ENCODE measurements at places on chromosomes 5 and 9.

- no peak for DNase-seq
Observed at GRCh38 chr5:146721073-146721815, 157.3 kb downstream of the PPP2R2B start.

GRCh38 chr9:94768766-94769165 is 42.3 kb downstream of the AOPEP start:
- DNase-seq = no peak

DNA sequence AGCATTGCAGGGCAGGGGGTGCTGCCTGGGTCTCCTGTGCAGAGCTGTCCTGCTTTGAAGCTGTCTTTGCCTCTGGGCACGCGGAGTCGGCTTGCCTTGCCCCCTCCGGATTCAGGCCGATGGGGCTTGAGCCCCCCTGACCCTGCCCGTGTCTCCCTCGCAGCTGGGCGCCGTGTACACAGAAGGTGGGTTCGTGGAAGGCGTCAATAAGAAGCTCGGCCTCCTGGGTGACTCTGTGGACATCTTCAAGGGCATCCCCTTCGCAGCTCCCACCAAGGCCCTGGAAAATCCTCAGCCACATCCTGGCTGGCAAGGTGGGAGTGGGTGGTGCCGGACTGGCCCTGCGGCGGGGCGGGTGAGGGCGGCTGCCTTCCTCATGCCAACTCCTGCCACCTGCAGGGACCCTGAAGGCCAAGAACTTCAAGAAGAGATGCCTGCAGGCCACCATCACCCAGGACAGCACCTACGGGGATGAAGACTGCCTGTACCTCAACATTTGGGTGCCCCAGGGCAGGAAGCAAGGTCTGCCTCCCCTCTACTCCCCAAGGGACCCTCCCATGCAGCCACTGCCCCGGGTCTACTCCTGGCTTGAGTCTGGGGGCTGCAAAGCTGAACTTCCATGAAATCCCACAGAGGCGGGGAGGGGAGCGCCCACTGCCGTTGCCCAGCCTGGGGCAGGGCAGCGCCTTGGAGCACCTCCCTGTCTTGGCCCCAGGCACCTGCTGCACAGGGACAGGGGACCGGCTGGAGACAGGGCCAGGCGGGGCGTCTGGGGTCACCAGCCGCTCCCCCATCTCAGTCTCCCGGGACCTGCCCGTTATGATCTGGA is 2.7 kb downstream of the CEL start:
- DNase-seq = no peak

GRCh38 chr5:134975843-134976242 is 8.1 kb downstream of the CATSPER3 start:
- no peak for DNase-seq

DNA sequence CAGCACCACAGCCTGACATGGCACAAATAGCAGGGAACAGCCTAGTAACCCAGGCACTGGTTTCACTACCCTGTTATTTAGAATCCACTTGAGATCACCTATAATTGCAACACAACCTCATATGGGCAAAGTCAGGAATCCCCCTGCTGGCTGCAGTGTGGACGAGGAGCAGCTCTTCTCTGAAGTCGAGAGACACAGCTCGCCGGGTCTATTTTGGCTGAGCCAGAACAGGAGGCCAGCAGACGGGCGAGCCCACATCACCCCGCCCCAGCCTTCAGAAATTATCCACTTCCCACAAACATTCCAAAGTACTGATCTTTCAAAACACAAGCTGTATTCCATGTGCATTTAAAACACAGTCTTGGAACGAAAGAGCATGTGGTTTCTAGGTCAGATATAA is 179.0 kb downstream of the ROR2 start:
- DNase-seq = no peak

DNA sequence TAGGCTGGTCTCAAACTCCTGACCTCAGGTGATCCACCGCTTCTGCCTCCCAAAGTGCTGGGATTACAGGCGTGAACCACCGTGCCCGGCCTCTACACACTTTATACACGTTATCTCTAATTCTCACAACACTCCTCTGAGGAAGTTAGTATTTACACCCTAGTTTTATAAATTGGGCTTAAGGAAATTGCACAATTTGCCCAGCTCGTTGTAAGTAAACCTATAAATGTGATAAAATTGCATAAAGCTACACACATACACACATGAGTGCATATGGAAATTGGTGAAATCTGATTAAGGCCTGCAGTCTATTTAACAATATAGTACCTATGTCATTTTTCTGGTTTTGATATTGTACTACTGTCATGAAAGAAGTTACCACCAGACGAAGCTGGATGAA is 4.4 kb upstream of the SLC4A9 start:
- no peak for DNase-seq

GRCh38 chr5:74660873-74661272 is 20.3 kb upstream of the ENC1 start:
- no peak for DNase-seq

DNA sequence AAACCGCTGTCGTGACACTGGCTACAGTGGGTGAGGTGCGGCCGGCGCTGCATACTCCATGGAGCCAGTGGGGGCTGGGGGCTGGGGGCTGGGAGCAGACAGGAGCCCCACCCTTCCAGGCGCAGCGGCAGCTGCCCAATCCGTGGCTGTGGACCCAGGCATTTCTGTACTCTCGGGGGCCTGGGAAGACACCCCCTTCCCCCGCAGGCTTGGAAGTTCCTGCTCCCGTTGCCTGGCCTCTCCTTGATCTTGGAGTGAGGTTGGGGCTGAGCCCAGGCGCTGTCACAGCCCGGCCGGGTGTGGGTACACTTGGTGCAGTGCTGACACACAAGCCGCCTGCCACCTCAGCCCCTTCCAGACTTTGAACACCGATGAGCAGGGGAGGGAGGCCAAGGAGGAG is 27.7 kb upstream of the GGTA1 start:
- no peak for DNase-seq

DNA sequence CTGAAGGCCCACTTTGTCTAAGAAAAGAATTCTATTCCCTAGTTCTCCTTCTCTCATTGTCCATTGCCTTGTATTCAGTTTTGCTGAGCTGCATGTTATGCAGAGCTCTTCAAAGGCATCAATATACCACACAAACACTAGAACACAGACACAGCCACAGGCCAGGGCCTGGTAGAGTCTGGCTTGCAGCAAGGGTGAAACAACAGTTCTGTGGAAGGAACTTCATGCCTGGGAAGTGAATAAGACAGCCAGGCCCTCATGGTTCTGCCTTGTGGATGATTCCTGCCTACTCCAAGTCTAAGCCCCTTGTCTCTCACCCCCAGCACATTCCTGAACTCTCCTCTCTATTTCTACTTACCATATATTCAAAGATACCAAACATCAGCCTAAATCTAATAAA is 30.8 kb downstream of the KLHL3 start:
- DNase-seq = no peak

DNA sequence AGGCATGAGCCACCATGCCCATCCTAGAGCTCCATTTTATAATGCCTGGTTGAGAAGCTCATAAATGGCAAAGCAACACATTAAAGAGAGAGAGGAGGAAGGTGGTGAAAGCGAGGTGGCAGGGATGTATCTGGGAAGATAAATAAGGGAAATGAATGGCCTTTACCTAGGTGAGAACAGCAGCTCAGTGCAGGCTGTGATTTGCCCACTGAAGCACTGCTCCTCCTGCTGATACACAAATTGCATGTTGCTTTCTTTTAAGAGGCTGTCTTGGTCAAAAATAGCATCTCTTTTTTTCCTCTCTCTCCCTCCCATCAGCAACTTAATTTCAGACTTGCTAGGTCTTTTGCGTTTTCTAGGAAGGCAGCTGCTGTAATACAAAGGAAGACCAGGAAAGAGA is 258.9 kb downstream of the FAM114A2 start:
- no peak for DNase-seq

- no peak for DNase-seq
Observed at GRCh38 chr5:28779161-28779754, 1740.9 kb upstream of the CDH9 start.

DNA sequence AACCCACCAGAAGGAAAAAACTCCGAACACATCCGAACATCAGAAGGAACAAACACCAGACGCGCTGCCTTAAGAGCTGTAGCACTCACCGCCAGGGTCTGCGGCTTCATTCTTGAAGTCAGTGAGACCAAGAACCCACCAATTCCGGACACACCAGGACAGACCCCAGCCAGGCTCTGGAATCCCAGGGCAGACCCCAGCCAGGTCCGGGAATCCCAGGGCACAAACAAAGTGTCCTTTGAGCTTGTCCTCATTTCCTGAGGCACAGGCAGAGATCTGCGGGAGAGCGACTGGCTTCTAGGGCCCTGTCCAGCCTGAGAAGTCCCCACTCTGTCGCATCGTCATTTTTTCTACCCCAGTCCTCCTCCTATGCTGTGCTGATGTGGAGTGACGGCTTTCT is 461.1 kb downstream of the ACTL7B start:
- DNase-seq = no peak

- no peak for DNase-seq
Observed at GRCh38 chr5:126878634-126879033, 101.7 kb downstream of the LMNB1 start.

GRCh38 chr5:68534131-68534940 is 318.8 kb downstream of the PIK3R1 start:
- DNase-seq = no peak

- no peak for DNase-seq
Observed at GRCh38 chr5:145680169-145680568, 155.0 kb downstream of the PRELID2 start.

- DNase-seq = no peak
Observed at GRCh38 chr9:114494776-114495569, 10.3 kb downstream of the WHRN start.

GRCh38 chr5:31941151-31941755 is 232.9 kb downstream of the GOLPH3 start:
- no peak for DNase-seq

DNA sequence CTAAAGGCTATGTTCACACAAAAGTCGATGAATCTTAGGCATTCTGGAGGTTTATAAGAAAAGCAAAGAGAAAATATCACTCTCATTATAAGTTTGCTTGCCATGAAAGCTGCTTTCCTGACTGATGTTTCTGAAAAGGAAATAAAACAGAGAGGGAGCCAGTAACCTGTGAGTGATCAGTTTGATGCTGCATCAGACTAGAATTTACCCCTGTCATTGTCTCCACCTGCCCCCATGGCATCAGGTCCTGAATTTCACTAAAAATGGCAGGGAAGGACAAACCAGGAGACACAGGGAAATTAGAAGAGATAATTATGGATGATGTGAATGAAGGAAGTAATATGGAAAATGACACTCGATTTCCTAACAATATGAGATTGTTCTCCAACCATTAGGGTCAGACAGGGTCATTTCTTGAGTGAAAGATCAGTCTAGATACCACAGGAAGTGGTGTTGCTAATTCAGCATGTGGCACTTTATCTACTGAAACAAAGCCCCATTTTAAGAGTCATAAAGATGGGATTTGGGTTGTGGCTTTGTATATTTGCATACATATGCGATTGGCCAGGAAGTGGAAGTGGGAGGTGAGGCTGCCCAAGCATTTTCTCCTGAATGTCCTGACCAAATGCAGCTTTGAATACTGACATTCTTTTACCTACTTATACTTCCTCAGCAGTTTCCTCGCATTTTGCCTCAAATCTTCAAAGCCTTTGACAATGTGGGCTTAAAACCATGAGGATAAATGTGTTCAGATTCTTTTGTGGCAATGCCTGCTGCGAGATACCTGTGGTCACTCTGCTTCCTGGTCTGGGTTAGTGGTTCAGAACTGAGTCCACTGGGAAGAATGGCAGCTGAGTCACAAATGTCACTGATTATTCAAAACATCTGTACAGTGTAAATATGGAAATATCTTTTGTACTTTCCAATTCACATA is 29.7 kb downstream of the MEGF10 start:
- DNase-seq = no peak

GRCh38 chr9:114281473-114282103 is 41.3 kb upstream of the ORM1 start:
- no peak for DNase-seq

GRCh38 chr5:30749971-30750370 is 443.5 kb upstream of the CDH6 start:
- DNase-seq = no peak

- no peak for DNase-seq
Observed at GRCh38 chr5:39700523-39700922, 275.7 kb upstream of the DAB2 start.

- DNase-seq = no peak
Observed at GRCh38 chr9:119117409-119117808, 251.8 kb downstream of the BRINP1 start.

GRCh38 chr9:27395484-27395921 is 98.6 kb upstream of the EQTN start:
- no peak for DNase-seq

DNA sequence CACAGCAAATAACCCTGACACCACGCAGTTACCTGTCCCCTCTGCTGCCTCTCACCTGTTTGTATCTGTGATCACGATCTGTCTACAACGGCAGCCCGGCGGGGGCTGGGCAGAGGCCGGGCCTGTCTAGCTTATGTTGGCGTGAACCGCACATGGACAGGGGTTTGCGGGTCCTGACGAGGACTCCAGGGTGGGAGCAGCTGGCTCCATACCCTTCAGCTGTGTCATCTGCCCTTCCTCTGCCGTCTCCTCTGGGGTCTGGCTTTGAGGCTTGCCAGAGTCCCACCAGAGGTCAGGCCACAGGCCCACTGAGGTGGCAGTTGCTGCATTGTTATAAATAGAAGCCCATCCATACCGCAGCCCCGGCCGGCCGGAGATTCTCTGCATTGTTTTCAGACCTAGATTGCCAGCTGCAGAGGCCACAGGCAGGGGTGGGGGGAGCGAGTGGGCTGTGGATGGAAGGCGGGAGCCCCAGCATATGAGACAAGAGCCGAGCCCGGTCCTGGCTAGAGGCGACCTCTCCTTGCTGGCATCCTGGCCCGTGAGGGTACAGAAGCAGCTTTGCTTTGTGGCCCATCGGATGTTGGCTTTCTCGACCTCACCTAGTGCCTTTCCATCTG is 37.8 kb downstream of the FAM78A start:
- DNase-seq = no peak

DNA sequence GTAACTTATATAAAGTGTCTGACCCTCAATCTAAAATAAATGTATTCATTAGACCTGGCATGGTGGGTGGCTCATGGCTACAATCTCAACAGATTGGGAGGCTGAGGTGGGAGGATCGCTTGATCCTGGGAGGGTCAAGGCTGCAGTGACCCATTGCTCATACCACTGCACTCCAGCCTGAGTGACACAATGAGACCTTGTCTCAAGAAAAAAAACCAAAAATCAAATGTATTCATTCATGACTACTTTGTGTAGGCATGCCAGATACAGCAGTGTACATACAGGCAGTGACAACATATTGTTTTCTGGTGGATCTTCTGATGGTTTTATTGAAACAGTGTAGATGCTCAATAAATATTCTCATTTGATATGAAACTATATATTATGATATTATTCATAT is 201.0 kb downstream of the TRIM32 start:
- no peak for DNase-seq

DNA sequence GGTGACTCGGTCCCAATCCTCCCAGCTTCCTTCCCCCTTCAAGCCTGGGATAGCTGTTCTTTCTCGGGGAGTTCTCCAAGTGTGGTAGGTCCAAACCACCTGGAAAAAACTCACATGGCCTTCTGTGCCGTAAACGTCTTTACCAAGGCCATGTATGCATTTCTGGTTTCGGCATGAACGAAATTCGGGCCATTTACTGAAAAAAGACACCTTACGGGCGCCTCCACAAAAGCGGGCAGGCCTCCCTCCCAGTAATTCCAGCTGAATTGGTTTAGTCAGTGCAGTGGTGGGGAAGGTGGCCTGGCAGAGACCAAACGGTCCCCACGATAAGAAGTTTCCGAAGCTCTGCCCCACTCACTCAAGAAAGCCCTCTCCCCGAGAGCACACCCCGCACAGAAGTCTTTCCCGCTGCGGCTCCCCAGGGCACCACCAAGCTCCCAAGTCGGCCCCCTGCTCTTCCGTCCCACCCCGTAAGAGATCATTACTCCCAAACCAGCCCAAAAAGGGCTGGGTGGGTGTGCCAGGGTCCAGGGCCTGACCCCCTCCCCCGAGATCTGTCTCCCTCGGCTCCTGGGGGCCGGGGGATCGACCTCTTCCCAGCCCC is 86.3 kb upstream of the MELK start:
- no peak for DNase-seq

Measured in stimulated activated CD4-positive, alpha-beta T cell treated with anti-CD3 and anti-CD28 coated beads, Interleukin-1b, Interleukin-23, amount 100 ng/mL, for 1 hour (primary cell).